ENCODE measurements at places on chromosomes 4 and X.

DNA sequence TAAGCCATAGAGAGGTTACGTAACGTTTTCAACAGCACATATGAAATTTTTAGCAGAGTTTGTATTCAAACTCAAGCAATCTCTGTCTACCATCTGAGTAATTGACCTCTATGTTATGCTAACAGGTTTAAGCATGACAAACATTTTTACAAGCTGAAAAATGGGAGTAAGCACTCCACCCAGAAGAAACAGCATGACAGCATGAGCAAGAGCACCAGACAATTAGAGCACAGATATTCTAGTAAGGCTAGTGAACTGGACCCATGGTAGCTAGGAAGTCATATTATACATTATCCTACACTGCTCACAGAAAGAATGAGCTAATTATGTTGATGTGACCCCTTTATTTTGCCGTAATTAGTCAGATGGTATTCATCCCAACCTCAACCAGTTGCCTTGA, 200.5 kb downstream of the PABPC4L start:
- no peak for DNase-seq

DNA sequence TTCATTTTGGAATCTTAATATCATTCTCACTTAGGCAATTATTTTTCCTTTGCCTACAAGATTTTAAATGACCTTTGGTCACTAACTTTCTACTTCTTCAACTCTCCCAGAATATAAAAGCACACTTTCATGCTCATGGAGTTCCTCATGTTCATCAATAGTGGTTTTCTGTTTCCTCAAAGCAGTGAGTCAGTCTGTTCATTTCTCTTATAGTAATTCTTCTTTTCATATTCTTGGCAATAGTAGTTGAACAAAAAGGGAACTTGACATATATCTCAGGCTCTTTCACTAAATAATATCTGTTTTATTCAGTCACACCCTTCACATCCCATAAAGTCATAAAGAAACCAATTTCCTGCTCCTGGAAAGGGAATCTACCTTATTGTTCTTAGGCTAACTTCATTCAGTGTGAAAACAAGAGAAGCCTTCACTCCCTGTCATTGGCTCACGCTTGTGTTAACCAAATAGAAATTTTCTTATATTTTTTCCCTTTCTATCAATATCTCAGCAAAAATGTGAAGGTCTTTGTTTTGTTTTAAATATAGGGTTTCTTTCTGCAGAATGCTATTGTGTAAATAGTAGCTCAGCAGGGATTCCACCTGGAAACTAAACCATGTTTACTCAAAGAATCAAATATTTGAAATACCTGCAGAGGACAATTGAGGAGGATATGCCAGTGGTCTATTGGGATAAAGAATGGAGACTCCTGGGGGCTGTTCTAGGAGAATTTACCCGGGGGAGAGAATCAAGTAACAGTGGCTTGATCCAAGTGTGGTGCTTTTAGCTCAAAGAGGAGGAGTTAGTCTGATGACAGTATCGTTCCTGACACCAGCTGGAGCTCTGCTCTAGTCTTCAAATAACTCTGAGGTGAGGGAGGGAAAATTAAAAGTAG, 13.4 kb upstream of the TNIP3 start:
- no peak for DNase-seq

GRCh38 chrX:63387411-63387810, 36.3 kb upstream of the SPIN4 start:
- no peak for DNase-seq

DNA sequence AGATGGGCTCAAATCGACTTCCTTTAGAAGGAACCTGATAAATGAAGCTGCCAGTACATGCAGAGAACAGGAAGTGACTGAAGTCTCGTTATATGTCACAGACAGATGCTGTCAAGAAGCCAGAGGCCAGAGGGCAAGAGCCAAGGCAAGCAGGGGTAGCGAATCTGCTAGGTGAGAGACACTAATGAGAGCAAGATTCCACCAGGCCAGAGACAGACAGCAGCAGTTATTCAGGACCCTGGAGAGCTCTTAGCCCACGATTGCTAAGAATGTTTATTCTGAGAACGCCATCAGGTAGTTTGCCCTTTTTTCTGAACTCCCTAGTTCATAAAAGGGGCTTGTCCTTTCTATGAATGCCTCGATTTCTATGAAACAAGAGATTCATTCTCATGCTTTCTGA, 73.7 kb downstream of the BEND2 start:
- DNase-seq, result peak; percentile 0

GRCh38 chr4:100828986-100829685, 311.3 kb upstream of the EMCN start:
- DNase-seq, result no peak

- no peak for DNase-seq
Observed at GRCh38 chrX:69504626-69505612, 793 bp downstream of the NALF2 start.

- DNase-seq, result no peak
Observed at GRCh38 chrX:24899391-24899790, 116.4 kb downstream of the ARX start.

All from CD4-positive, alpha-beta memory T cell (primary cell).